Osteoblast (primary cell): ENCODE measurements at places on chromosomes 13 and 19. TPM values are rescaled to one million over a fixed set of nuclear protein-coding genes. Genes with fewer than 3 reads are reported as not detected.

Gene ZNF547
- 3.5 and 5.1 TPM in 2 replicates for total RNA-seq

Gene RDH8
- not detected in 2 replicates for total RNA-seq

Gene SIGLEC10
- total RNA-seq: not detected in 2 replicates

Gene RXFP2
- not detected in 2 replicates for total RNA-seq

Gene CD209
- total RNA-seq: not detected in 2 replicates

Gene KIR2DL3
- total RNA-seq: not detected in 2 replicates

Gene ZNF134
- total RNA-seq: 18.5 and 22.1 TPM in 2 replicates

Gene PLPPR3
- total RNA-seq: 0.36 TPM in 1 of 2 replicates, not detected in the other

Gene PNMA8B
- total RNA-seq: 0.72 and 1.2 TPM in 2 replicates

Gene DACT3
- 1.8 and 3.5 TPM in 2 replicates for total RNA-seq

Gene DLEU7
- not detected in 2 replicates for total RNA-seq

Gene SGCG
- total RNA-seq: 1.4 TPM in 1 of 2 replicates, not detected in the other

Gene APOC1
- total RNA-seq: 1.2 and 1.4 TPM in 2 replicates

GRCh38 chr19:17963936-17964691 is 2.8 kb upstream of the KCNN1 start:
- peak; percentile 66 for DNase-seq

- DNase-seq: no peak
These were observed 221.3 kb upstream of the TRPC4 start for GRCh38 chr13:38090913-38091312.

- DNase-seq: peak; percentile 89
These were observed 798 bp downstream of the SLC1A5 start for GRCh38 chr19:46787331-46788261.

DNA sequence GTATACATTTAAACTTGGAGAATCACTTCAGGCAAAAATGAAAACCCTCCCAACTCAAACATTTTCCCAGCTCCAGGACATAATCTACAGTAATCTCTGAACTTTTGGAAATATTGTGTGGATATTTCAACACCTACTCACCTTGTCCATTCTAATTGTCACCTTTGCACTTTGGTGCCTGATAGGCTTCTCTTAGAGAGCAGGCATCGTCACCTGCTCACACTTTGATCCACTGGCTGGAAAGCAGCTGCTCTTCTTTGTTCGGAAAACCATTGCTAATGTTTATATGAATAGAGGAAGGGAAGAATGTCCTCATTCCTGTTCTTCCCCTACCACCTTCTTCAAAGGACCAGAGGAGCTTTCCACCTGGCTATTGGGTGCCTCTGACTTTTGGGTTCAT is 411.2 kb downstream of the FGF9 start:
- DNase-seq: no peak

DNA sequence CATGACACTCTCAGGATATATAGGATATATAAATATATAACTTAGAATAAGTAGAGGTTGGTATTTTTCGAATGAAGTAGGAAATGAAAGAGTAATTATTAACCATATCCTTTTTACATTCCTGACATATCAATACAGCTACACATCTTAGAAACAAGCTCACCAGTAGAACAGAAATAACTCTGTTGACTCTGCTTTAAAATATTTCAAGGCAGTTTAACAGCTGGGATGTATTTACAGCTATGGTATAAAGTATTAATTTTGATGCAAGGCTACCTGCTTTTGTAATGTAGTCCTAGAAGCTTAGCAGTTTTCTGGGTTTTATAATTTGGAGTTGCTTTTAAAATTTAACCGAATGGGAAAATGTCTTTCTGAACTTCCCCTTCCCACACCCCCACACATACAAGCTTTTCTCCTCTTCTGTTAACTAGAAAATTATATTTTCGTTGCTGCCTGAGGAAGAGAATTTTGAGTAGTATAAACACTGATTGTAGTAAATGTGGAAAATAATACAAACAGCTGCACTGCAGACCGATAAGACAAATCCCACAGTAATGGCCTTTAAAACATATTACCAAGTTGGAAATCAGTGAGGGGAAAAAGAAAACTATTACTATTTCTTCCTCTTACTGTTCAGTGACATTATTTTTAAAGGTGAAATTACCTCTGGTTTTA is 147.7 kb downstream of the GGACT start:
- no peak for DNase-seq

- DNase-seq: peak; percentile 87
These were observed 202.2 kb upstream of the STARD13 start for GRCh38 chr13:33487575-33488243.

GRCh38 chr13:108963846-108964600 is 334.6 kb downstream of the MYO16 start:
- DNase-seq: no peak

DNA sequence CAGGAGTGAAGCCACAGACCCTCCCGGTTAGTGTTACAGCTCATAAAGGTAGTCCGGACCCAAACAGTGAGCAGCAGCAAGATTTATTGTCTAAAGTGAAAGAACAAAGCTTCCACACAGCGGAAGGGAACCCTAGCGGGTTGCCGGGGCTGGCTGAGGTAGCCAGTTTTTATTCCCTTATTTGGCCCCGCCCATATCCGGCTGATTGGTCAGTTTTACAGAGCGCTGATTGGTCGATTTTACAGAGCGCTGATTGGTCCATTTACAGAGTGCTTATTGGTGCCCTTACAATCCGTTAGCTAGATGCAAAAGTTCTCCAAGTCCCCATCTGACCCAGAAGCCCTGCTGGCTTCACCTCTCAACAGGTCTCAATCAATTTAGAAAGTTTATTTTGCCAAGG is 126.0 kb upstream of the RFC3 start:
- DNase-seq: no peak

- DNase-seq: no peak
These were observed 30.9 kb downstream of the ACTN4 start for GRCh38 chr19:38678217-38678890.

DNA sequence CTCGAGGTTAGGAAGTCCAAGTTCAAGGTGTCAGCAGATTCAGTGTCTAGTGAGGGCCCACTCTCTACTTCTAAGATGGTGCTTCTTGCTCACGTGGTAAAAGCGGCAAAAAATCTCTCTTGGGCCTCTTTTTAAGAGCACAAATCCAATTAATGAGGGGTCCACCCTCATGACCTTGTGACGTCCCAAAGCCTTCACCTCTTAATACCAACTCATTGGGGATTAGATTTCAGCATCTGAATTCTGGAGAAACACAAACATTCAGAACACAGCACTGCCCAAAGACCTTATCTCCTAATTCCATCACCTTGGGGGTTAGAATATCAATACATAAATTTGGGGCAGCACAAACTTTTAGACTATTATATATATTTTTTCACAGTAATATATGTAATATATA is 146.4 kb upstream of the GPC6 start:
- DNase-seq: no peak

DNA sequence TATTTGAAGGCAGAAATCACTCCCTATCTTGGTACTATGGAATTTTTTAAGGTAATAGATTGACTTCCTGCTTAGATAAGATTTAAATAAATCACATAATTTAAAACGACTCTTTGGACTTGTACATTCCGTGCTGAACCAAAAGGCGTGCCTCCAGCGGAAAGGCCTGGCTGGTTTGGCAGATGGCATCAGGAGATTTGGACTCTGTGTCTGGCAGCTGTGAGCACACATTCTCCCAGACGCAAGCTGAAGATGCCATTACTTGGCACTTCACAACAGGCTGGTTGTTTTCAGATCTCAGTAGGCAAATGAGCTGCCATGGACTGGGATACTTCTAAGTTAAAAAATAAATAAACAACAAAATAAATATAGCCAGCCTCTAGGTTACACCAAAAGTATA is 104.5 kb upstream of the SLC15A1 start:
- no peak for DNase-seq

- peak; percentile 35 for DNase-seq
These were observed 4.4 kb upstream of the TMEM86B start for GRCh38 chr19:55232986-55233385.

DNA sequence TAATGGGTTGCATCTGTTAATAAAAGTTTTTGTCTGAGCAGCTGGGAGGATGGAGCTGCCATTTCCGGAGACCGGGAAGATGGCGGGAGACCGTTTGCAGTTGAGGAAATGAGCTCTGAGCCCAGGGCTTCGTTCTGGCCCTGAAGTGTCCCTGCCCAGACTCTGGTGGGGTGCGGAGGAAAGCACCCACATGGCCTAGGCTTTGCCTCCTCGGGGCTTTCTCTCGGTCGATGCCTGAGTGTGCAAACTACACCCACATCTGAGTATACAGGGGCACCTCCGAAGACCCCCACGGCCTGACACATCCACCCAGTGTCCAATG is 15.6 kb upstream of the NANOS3 start:
- no peak for DNase-seq

GRCh38 chr19:52343548-52343947 is 7.5 kb downstream of the ZNF610 start:
- no peak for DNase-seq

- no peak for DNase-seq
These were observed 167.0 kb downstream of the POU4F1 start for GRCh38 chr13:78436311-78436710.

DNA sequence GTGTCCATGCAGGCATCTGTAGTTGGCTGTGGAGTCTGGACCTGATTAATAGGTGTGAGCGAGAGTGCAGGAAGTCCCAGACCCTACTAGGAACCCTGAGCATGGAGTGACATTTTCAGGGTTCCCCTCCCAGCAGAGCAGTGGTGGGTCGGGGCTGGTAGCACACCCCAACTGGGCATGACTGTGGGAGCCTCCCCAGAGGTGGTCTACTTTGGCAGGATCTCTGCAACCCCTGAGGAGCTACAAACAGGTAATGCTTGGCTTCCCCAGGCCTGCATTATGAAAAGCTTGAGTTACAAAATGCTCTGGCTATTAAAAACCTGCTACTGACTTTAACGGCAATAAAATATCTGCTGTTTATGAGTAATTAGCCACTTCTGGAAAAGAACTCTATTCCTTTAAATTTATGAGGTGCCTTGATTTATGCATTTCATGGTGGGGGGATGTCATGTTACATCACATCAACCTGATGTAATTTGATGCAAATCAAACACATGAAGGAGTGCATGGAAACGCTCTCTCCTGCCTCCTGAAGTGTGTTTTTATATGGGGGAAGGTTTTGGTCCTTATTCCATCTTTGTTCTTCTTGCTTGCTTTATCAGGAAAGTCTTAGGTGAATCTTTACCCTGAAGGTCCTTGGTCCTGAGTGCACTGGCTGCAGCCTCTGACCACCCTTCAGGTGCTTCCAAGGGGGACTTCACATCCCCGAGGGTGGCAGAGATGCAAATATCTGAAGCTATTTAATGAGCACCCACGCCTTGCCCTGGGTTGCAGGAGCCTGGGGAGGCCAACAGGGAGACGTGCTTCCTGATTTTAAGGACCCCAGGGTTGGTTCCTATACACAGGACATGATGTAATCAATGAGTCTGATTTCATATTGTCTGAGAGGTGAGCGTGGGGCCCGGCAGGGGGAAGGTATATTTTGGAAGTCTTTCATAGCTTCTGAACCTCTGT is 54.0 kb downstream of the ZNF536 start:
- no peak for DNase-seq

DNA sequence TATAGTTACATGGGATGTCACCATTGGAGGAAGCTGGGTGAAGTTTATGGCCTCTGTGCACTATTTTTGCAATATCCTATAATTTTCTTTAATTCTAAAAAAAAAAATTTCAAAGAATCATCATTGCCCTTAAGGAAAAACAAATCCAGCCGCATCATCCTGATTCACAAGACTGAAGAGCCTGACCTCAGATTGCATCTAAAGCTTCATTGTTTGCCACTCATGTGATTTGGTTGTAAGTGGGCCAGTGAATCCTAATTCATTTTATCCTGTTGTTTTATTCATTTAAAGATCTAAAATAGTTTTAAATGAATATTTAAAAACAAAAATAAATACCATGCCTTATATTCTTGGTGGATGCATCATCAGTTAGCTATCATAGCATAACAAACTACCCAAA is 504.5 kb downstream of the TBC1D4 start:
- DNase-seq: no peak

- no peak for DNase-seq
These were observed 467.3 kb downstream of the DACH1 start for GRCh38 chr13:71399631-71400215.

GRCh38 chr19:31074199-31075125 is 274.8 kb downstream of the TSHZ3 start:
- no peak for DNase-seq

DNA sequence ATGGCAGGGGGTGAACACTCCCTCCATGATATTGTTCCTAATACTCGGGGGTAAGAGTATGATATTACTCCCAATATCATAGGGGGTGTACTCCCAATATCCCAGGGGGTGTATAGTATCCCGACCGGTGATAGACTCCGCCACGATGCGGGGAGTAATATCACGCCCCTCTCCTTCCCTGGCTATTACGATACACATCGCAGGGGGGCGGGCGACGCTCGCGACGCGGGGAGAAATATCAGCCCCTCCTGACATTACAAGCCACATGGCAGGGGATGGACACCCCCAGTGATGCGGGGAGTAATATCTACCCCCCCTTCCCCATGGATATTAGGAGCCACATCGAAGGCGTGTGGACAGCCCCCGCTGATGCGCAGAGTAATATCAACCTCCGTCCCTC is 3.2 kb upstream of the RGCC start:
- peak; percentile 75 for DNase-seq

DNA sequence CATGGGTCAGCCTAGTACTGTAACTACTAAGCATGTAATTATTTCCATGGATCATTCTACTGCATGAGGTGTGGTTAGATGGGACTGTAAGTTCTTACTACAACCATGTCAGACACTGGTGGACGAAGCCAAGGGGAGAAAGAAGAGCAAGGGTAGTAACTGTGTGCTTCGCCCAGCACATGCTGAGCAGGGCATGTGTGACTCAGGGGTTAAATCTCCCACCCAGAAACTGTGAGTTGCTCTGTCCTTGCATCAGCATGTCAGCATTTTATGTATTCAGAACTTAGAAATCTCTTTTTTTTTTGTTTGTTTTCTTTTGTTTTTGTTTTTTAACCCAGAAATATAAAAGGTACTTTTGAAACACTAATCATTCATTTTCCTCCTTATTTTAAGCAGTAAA is 436.6 kb upstream of the KLF12 start:
- DNase-seq: no peak

GRCh38 chr19:29013325-29013724 is 199.6 kb downstream of the UQCRFS1 start:
- DNase-seq: no peak

DNA sequence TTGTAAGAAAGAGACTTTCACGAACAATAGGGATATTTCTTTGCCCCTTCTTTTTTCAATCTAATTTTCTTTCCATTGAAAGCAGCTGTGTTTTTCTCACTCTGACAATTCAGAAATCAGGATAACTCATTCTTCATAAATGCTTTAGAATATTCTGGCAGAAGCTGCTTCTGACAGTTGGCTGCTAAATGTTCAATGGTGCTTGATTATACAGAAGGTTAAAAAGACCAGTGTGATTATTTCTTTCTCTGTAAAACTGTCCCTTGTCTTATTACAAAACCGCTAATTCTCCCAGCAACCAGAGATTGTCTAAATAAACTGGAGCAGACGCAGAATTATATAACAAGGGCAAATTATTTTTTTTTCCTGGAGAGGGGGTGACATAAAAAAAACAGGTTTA is 394.4 kb downstream of the SPRY2 start:
- DNase-seq: no peak
